Stimulated activated naive B cell treated with anti-CD40 and anti-IgM and Interleukin-4, amounts not matched to agents 10 μg/mL and 1 μg/mL and 100 μg/mL, for 72 hours (primary cell): ENCODE measurements at places on chromosomes 6 and 20.

DNA sequence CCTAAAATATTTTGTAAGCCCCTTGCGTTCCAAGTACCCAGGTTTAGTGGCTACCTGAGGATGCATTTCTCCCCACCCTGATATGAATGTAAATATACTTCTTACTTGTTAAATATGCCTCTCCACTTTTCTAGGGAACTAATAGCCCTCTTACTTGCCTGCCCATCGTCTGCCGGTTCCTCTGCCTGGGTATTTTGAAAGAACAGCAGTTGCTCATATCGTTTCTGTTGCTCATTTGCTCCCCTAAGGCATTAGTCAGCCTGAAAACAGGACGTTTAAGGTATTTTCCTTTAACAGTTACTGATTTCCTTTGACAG lies 141.3 kb upstream of the CARMIL1 start:
- no peak for DNase-seq

DNA sequence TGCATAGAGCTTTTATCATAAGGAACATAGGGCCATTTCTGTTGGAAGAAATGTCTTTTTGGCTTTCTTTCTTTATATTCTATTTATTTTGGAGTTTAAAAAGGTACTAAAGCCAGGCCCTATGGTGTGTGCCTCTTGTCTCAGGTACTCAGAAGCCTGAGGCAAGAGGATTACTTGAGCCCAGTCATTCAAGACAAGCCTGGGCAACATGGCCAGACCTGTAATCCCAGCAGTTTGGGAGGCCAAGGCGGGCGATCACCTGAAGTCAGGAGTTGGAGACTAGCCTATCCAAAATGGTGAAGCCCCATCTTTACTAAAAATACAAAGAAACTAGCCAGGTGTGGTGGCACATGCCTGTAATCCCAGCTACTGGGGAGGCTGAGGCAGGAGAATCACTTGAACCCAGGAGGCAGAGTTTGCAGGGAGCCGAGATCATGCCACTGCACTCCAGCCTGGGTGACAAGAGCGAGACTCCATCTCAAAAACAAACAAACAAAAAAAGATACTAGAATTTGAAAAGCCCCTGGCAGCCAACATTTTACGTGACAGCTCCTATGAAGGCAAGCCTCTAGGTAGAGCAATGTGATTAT lies 80.0 kb downstream of the CBFA2T2 start:
- no peak for DNase-seq

GRCh38 chr6:3882431-3882830 lies 33.3 kb downstream of the FAM50B start:
- DNase-seq, result no peak

DNA sequence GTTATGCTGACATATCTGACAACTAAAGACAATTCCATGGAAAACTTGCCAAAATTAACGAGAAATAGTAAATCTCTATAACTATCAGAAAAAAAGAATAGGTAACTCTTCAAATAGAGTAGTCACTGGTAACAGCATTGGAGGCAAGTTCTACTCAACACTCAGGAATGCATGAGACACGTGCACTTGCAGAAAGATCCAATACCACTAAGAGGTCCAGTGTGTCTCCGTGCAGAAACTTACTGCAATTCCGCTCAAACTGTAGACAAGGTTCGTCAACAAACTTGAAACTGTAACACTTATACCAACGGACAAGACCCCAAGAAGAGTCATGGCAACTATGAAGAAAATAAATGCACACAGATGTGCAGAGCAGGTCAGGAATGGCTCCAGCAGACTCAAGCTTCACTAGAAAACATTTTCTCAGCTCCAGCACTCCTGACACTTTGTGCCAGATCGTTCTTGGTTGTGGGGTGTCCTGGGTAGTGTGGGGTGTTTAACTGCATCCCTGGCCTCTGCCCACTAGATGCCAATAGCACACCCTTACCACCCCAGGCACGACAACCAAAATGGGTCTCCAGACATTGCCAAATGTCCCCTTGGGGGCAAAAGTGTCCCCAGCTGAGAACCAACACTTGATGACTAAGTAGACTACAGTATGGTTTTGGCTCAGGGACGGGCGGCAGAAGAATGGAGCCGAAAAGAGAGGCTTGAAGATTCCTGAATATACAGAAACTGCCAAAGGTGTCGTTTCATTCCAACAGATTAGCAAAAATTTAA lies 134.8 kb downstream of the DTNBP1 start:
- DNase-seq, result no peak

DNA sequence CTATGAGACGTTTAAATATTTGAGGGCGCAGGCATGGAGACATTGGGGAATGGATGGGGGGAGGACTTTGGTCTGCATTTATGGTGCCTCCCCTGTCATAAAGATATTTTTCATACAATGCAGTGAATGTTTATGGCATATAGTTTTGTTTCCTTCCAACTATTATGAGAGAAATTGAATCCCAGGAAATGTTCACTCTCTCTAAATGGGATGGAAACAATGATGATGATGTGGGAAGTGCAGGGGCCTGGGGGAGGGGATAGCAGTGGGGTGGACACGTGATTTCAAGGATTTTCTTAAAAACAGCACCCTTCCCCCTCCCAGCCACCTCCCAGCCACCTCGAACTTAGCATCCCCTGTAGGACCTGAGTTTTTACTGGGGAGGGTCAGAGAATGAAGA lies 69.9 kb downstream of the TOX2 start:
- DNase-seq, result no peak

DNA sequence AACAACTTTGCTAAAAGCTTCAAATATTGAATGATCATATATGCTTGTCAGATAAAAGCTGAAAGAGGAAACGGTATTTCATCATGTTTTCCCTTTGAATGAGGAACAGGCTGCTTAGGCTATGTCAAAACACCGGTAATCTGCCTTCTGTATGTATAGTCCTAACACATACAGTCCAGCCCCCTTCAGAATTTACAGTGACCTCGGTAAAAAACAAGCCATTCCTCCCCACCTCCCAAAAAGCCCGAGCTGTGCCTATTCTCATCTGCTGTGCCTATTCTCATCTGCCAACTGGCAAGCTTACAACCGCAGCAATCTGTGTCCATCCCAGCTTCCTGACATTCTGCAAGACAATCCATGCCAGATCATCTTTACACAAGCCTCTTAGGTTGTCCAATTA lies 26.8 kb upstream of the UBE2J1 start:
- DNase-seq, result no peak

DNA sequence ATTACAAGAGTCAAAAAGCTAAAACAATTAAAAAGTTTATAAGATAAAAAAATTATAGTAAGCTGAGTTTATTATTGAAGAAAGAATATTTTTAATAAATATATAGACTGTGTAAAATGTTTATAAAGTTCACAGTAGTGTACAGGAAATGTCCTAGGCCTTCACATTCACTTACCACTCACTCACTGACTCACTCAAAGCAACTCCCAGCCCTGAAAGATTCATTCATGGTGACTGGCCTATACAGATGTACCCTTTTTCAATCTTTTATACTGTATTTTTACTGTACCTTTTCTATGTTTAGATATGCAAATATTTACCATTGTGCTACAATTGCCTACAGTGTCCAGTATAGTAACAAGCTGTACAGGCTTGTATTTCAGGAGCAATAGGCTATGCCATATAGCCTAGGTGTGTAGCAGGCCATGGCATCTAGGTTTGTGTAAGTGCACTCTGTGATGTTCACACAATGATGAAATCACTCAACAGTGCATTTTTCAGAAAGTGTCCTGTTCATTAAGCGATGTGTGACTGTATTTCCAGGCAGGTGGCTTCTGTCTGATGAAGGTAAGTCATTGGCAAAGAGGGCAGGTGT lies 130.2 kb downstream of the BTBD3 start:
- DNase-seq, result no peak

GRCh38 chr6:20802596-20802995 lies 268.3 kb downstream of the CDKAL1 start:
- DNase-seq, result no peak
